ENCODE measurements at places on chromosomes 7 and 10. TPM values are rescaled to one million over a fixed set of nuclear protein-coding genes. Genes with fewer than 3 reads are reported as not detected.

DNA sequence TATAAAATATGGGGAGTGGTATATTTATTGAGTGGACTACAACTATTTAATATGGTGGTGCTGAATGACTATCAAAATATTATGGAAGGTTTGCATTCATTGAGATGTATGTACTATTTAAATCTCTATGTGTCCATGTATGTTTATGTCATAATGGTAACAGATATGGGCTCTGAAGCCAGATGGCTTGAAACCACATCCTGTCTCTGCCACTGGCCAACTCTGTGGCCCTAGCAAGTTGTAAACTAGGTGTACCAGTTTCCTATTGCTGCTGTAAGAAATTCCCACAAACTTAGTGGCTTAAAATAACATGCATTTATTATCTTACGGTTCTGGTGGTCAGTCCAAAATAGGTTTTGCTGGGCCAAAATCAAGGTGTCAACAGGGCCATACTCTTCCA, 198.1 kb upstream of the NFE2L3 start:
- DNase-seq: no peak

DNA sequence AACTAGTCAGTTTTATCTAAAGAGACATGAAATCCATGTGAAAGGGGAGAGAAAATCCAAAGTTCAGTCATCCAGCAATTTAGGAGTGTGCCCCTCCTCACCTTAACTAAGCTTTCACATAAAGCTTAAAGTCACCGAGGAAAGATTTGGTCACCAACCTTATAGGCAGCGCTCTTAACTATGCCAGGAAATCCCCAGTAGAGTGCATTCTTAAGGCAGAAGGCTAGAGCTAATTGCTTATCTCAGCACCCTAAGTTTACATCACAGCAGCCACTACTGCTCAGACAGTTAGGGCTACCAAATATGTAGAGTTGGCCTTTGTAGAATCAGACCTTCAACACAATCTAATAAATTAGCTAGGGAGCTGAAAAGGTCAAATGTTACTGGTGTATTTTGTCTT, 47.9 kb downstream of the MTPN start:
- no peak for DNase-seq

DNA sequence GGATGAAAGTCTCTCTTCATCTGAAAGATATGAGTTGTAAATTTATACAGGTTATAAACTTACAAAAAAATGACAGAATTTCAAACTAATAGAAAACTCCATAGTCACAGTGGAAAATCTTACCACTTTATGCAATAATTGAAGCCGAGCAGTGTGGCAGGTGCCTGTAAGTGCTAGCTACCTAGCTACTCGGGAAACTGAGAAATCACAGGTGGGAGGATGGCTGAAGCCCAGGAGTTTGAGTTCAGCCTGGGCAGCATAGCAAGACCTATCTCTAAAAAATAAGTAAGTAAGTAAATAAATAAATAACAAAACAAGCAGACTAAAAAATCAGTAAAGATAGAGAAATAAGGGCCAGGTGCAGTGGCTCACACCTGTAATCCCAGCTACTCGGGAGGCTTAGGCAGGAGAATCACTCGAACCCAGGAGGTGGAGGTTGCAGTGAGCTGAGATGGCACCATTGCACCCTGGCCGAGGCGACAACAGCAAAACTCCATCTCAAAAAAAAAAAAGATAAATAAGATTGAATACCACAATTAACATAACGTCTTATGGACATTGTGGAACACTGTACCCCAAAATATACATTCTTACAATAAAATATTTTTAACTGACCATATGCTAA, 61.9 kb downstream of the TRIM24 start:
- DNase-seq: no peak

DNA sequence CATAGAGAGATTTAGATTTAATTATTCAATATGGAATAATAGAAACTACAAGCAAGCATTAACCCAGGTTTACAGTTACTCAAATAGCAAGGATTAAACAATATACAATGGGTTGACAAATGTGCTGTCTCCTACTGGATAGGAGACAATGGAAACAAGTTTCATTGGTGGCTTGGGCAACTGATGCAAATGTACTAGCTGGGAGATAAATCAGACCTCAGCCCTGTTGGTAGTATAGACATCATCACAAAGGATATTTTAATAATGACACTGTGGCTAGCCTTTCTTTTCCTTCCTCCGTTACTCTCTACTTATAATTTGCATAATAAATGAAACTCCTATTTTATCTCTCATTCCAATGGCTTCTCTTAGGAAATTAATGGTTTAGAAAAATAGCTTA, 96.5 kb upstream of the DKK1 start:
- no peak for DNase-seq

- no peak for DNase-seq
These were observed 26.4 kb downstream of the RHOBTB1 start for GRCh38 chr10:60917331-60918280.

DNA sequence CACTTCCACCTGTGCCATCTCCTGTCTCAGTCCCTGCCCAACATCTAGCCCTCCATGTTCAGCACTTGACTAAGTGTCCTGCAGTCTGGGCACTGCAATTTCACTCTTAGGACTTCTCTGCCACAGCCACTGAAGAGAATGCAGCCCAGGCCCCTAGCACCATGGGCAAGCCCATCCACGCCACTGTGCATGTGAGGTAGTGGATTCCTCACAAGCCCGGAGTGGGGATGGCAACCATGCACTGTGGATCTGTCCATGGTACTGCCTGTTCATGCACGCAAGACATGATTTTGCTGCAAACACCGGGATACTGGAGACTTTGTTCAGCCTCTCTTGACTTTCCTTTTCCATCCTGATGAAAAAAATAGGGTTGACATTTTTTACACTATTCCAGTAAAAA, 12.3 kb downstream of the DDC start:
- no peak for DNase-seq

GRCh38 chr10:77711683-77712049, 74.1 kb upstream of the KCNMA1 start:
- DNase-seq: no peak

DNA sequence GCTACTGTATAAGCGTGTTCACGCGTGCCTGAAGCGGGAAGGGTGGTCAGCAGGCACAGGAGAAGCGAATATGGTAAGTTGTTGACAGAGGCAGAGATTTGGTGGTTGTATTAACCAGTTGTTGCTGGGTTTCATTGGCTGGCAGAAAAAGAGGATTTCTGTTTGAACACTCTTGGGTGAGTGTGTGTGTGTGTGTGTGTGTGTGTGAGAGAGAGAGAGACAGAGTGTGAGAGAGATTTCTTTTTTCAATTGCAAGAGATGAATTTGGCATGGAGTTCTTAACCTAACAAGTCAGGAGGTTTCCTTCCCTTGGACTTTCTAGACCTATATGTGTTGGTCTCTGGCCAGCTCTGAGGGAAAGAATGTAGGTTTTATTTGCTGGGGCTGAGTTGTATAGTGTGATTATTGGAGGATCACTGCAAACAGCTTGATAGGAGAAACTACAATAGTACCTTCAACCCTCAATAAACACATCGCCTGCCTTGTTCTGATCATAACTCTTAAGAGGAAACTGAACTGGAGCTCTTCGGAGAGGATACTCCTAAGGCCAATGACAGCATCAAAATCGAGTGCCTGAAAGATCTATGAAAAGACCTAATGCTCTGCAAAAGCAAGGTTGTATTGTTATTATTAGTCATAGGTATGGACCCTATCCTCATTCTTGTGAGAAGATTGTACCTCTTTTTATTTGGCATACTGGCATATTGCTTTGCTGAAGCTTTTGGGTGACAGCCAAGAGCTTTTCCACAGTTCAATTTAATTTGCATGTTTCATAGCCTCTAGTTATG, 1.2 kb downstream of the MCU start:
- DNase-seq: no peak

GRCh38 chr10:77007834-77008233, 629.8 kb downstream of the KCNMA1 start:
- no peak for DNase-seq

- DNase-seq: no peak
These were observed 29.2 kb downstream of the PANK1 start for GRCh38 chr10:89615824-89616223.

DNA sequence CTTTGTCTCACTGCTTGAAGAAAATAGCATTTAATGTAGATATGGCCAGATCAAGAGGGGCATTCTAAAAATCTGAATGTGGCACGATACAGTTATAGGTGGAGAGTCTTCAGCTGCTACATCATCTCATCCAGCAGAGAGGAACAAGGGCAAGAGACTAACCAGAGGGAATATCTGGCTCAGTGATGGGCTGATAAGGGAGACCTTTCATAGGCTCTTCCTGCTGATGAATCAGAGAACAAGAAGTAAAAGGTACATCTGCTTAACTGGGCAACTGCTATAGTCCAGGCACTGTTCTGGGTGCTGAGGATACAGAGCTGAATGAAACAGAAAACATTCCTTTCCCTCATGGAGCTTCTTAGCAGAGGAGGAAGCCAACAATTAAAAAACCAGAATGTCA, 37.9 kb downstream of the PIP4K2A start:
- no peak for DNase-seq

- DNase-seq: no peak
These were observed 29.5 kb upstream of the CCNY start for GRCh38 chr10:35306852-35307251.

DNA sequence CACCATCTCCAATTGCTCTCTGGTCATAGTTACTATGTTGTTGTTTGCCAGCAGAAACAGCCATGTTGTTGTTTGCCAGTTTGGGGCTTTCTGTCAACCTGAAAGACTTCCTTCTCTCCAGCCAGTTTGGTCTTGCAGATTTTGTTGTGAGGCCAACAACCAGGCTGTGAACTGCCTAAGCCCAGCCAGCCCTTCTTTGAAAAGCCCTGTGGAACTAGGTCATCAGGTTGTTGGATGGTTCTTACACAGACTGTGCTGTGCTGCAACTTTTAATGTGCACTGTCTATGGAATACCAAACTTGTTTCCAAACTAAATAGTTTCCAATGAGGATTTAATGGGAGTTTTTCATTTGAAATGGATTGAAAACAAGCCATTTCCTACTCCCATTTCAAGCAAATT, 592.7 kb upstream of the GALNT17 start:
- DNase-seq: no peak

- DNase-seq: no peak
These were observed 20.2 kb downstream of the DDC start for GRCh38 chr7:50544992-50545391.

GRCh38 chr10:127934383-127934782, 27.5 kb downstream of the PTPRE start:
- DNase-seq: no peak

- peak; percentile 74 for DNase-seq
These were observed 79.9 kb downstream of the ELFN1 start for GRCh38 chr7:1749864-1750466.

- DNase-seq: no peak
These were observed 3.5 kb downstream of the CTBP2 start for GRCh38 chr10:125156739-125157480.

DNA sequence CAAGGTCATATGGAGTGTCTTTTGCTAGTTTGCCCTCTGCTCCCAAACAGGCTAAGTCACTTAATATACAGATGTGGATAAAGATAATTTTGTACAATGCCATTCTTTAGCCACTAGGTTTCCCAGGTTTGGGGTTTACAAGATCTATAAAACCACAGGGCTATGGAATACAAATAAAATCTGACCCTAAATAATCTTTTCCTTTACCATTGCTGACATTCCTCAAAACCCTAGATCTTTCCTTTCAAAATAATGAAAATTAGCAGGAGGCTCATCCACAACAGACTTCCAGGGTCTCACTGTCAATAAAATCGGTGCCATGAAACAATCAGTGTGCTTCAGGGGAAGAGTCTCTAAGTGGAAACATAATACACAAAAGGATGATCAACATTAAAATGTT, 148.4 kb downstream of the CPEB3 start:
- no peak for DNase-seq

DNA sequence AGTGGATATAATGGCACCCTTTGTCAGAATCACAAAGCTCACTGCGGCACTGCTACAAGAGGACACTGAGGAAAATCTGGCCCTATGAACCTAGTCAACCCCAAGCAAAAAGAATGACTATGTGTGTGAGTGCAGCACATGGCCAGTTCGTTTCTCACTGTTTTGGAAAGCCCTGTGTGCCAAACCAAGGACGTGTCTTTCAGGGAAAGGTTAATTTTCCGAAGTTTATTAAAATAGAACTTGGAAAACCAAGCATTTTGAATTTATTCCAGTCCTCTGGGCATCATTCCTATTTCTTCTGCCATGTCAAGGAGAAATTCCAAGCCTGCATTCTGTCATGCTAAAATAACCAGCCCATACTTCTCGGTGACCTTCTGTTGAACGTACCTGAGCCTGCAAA, 471.8 kb downstream of the PLXDC2 start:
- DNase-seq: no peak

DNA sequence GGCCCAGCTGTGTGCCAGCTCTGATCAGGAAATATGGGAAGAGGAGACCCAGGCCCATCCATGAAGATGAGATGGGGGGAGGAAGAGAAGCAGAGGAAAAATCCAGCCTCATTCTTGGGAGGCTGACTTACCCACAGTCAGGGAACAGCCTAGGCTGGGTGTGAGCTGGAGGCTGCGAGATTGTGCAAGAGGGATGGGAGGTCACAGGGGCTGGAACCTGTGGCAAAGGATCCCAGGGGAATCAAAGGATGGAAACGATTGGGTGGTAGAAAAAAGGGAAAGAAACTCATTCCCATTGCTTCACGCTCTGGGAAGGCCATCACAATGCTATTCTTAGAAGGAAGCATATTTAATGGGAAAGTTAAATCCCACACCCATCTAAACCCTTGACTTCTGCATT, 26.7 kb upstream of the CRHR2 start:
- peak; percentile 54 for DNase-seq

GRCh38 chr10:8568401-8568800, 513.9 kb downstream of the GATA3 start:
- DNase-seq: no peak

DNA sequence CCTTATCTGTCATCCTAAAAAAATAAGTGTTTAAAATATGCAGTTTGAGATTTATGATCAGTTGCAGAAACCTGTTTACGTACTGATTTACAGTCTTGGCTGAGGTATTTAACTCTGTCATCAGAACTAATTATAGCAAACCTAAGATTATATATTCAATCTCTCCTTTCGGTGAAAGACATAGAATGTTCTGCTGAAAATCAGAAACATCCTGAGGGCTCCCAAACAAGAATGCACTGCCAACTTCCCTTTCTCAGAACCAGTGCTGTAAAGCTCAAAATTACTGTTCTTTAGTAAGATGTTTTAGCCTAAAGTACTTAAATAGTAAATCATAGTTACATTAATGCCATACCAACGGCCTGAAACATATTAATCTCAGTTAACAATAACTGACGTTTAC, 34.3 kb downstream of the FAM204A start:
- no peak for DNase-seq

- no peak for DNase-seq
These were observed 717.2 kb downstream of the TNS3 start for GRCh38 chr7:46864716-46865115.

GRCh38 chr7:151252961-151253711, 4.6 kb upstream of the SMARCD3 start:
- DNase-seq: peak; percentile 28

Gene TMEM236
- 0.30 TPM for total RNA-seq

Gene STEAP1
- total RNA-seq: 1.5 TPM

Gene OR2A1
- not detected for total RNA-seq

Gene SPDYE8
- total RNA-seq: not detected

Gene DRGX
- total RNA-seq: not detected

Gene PDE6C
- total RNA-seq: not detected

Gene CYP26A1
- total RNA-seq: not detected

Gene TMEM196
- total RNA-seq: not detected

Gene ERVW-1
- not detected for total RNA-seq

Gene STOX1
- 0.15 TPM for total RNA-seq

Gene AIFM2
- total RNA-seq: 16.3 TPM

Gene ECD
- total RNA-seq: 17.8 TPM

Gene TLL2
- total RNA-seq: 11.6 TPM

Gene EBLN1
- total RNA-seq: not detected

Gene GPER1
- total RNA-seq: 2.8 TPM

Gene CTBP2
- total RNA-seq: 29.3 TPM

Gene NPC1L1
- not detected for total RNA-seq
